Stimulated activated CD8-positive, alpha-beta memory T cell treated with anti-CD3 and anti-CD28 coated beads, Interleukin-4, amount 100 ng/mL, for 4 hours (primary cell): ENCODE measurements at places on chromosomes 5 and 9.

DNA sequence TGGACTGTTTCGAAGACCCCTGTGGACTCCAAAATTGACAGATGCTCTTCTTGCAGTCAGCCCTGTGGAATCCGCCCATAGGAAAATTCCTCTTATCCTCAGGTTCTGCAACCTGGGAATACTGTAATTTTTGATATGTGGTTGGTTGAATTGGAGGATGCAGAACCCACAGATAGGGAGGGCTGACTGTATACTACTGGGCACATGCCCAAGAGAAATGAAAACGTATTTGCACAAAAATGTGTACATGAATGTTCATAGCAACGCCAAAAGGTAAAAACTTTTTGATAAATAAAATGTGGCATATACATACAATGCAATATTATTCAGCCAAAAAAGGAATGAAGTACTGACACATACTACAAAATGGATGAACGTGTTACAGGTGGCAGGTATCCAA lies 1.9 kb upstream of the SNAPC3 start:
- no peak for DNase-seq

- DNase-seq: no peak
Observed at GRCh38 chr5:162160401-162160800, 92.8 kb downstream of the GABRG2 start.

GRCh38 chr5:174725261-174725990 lies 1.0 kb downstream of the MSX2 start:
- DNase-seq: no peak

- no peak for DNase-seq
Observed at GRCh38 chr9:8863886-8864544, 1064.4 kb upstream of the DMAC1 start.

DNA sequence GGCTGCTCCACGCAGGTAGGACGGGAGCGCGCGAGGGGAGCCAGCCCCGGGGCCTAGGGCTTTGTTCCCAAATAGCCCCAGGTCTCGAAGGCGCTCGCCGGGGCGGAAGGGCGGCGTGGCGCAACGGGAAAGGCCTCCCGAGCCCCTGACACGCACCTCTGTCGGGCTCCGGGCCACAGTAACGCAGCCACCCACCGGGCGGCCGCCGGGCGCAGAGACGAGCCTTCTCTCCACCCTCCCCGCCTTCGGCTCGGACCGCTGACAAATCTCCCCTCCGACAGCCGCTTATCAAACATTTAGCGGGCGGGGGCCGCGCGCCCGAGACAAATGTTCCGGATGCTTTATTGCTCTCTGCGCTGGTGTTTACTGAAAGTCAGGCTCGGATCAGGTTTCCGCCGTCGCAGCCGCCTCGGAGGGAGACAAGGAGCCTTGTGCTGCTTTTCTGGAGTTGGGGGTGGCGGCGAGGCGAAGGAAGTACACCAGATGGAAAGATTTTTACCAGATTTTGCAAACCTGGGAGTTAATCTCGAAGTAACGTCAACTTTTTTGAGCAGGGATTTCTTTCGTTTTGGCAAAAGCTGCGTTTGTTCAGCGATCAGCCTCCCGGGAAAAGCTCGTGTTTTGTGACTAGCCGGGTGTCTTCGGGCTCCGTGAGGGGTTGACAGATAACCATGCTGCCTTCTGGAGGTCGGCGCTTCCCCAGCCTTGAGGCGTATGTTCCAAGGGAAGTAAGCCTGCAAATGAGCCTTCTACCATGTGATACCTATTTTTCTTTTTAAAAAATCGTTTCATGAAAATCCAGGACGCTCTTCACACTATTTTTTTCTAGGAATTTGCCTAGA lies 950 bp downstream of the RGMB start:
- no peak for DNase-seq

GRCh38 chr5:76479973-76480667 lies 77.0 kb downstream of the IQGAP2 start:
- no peak for DNase-seq

DNA sequence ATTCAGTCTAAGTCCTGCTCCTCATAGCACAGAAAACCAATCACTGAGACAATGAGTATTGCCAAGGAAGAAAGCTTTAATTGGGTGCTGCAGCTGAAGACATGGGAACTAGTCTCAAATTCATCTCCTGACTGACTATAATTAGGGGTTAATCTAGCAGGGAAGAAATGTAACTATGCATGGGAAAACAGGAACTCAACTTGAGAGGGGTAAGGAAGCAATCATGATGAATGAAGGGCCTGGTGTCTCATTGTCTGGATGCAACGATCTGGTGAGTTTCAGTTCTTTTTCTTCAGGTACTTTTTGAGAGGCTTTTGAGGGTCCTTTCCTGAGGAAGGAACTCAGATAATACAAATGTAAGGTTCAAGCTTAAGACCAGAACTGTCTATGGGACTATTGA lies 24.0 kb upstream of the OCLN start:
- no peak for DNase-seq

GRCh38 chr9:119091074-119091473 lies 278.2 kb downstream of the BRINP1 start:
- no peak for DNase-seq

GRCh38 chr9:92763721-92764380 lies 782 bp downstream of the BICD2 start:
- no peak for DNase-seq

DNA sequence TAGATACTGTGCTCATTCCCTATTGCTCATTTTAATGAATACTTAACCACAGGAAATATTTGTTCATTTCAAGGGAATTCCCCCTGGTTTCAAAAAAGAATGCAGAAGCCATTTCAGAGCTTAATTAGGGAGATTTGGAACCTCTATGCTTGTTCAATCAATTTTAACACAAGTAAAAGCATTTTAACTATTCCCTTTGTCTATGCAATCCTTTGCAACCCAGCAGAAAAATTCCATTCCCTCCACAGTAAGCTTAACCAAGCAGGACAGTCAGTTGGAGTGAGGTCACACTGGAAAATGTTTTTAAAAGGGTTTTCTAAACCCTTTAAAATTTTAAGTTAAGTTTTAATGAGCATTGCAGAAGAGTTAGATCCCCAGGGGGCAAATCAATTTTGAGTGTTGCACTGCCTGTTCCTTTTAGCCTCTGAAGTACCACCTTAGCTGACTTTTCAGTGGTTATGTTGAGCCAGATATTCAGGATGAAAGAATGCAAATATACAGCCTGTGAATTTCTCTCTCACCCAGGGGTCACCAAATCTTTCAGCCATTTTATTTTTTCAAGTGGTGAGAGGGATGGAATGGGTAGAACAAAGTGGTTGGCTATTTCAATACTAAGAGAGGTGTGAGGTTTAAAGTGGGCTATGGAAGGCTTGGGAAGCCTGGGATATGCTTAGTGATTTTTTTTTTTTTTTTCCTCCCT lies 356.2 kb upstream of the NUDT12 start:
- DNase-seq: no peak

DNA sequence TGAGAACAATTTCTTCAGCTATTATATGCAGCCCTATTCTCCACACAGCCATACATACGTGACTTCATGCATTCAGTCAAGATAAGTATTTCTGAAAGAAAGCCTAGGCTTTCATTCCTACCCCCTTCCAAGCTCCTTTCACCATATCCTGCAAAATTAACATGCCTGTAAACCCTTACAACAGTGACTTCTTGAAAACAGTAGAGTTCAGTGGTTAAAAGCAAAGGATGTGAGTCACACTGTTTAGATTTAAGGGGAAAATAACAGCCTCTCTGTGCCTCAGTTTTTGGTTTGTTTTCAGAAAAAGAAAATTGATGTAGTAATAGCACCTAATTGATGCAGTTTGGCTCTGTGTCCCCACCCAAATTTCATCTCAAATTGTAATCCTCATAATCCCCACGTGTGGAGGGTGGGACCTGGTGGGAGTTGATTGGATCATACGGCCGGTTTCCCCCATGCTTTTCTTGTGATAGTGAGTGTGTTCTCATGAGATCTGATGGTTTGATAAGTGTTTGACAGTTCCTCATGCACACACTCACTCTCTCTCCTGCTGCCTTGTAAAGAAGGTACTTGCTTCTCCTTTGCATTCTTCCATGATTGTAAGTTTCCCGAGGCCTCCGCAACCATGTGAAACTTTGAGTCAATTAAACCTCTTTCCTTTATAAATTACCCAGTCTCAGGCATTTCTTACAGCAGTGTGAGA lies 264.8 kb downstream of the CETN3 start:
- DNase-seq: no peak

DNA sequence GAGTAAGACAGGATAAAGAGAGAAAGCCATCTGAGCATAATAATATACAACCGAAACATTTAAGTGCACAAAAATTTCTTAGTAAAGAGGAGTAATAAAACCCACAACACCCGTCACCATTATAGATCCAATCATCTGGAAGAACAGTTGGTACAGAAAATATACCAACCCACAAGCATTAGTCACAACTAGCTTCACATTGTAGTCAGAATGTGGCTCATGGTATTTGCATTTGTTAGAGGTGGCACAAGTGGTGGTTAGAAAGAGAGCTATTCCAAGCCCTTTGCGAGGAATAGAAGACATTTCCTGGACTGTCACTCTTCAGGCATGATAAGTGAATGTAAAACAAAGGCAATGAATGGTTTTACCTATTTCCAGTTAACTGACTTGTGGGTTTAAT lies 677.5 kb upstream of the ST8SIA4 start:
- DNase-seq: no peak

GRCh38 chr5:67149057-67149950 lies 47.3 kb downstream of the CD180 start:
- DNase-seq: no peak

DNA sequence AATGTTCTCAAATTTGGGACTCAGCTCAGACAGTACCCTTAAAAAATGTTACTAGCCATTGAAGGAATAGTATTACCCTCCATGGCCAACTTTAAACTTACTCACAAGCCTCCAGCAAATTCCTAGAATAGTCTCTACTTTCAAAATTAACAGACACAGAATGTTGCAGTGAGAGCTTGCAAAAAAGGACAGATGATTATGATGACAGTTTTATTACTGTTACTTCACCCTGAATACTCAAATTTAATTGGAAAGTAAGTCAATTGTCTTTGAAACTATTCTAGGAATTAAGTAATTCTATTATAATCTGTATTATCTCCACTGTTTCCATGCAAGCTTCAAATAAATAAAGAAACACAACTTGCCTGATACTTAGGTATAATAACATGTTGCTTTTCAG lies 288.3 kb downstream of the SLF1 start:
- DNase-seq: no peak

- no peak for DNase-seq
Observed at GRCh38 chr9:134063571-134064450, 4.0 kb downstream of the BRD3 start.

DNA sequence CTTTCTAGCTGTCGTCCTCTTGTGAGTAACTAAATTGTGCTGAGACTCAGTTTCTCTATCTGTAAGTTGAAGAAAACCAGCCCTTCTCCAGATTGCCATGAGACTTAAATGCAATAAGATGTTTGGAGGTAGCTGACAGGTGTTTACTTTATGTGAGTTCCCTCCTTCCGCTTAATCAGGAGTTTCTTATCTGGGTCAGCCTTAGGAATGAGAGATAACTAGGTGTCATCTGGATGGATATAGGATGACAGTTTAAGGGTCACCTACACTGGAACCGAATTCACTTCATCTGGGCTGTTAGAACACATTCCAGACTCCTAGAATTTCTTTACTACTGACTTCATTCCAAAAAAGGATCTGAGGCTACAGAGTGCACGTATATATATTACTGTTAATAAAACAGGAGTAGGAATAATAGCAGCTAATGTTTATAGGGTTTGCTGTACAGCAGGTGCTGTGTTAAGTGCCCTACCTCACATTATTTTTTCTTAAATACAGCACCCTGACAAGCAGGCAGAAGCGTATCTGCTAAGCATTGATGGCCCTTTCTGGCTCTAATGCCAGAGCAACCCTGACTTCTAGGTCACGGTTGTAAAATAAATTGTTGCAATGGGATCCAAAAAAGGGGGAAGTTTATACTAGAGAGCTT lies 30.0 kb upstream of the CPEB4 start:
- no peak for DNase-seq

- DNase-seq: no peak
Observed at GRCh38 chr9:124501771-124502320, 5.4 kb downstream of the NR5A1 start.

DNA sequence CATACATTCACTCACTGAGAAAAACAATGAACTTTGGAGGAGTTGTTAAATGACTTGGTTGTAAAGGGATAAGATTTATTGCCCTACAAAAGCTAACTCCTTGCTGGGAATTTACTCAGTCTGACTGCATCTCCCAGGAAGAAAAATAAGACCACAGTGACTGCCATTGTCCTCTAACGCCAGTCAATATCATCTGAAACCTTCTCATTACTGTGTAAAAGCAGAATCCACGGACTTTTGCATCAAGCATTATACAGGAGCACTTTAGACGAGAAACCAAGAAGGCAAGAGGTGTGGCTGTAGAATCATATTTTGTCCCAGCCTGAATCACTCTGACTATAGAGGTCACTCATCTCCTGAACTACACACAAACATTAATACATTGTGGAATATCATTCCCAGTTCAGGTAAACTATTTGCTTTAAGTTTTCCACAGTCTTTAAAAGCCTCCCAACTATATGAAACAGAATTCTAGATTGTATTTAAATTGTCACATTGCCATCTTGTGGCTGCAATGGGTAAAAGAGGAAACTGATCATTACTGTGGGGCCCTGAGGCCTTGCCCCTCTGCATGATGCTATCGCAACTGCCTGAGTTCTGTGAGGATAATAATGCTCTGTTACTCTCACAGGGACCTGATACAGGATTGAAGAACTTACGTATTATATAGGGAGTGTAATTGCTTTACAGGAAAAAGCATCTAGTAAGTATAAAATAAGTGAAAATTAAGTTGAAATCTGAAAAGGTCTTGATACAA lies 142.9 kb downstream of the SLCO4C1 start:
- no peak for DNase-seq
